ENCODE measurements at places on chromosomes 3 and 15. TPM values are rescaled to one million over a fixed set of nuclear protein-coding genes. Genes with fewer than 3 reads are reported as not detected.

Gene SCN11A
- 0.02 TPM for total RNA-seq

Gene TUSC7
- not detected for total RNA-seq

Gene GOLGA8G
- total RNA-seq: not detected

Gene B4GALT4
- 103 TPM for total RNA-seq

Gene AMIGO3
- total RNA-seq: 0.17 TPM

Gene CTXN2
- not detected for total RNA-seq

Gene TMEM207
- not detected for total RNA-seq

Gene SGO1
- total RNA-seq: 16.1 TPM

Gene CD96
- not detected for total RNA-seq

Gene TICRR
- total RNA-seq: 10.9 TPM

Gene ZNF280D
- 16.6 TPM for total RNA-seq
